Subcutaneous preadipocyte (primary cell): ENCODE measurements at places on chromosomes 7 and 10. TPM values are rescaled to one million over a fixed set of nuclear protein-coding genes. Genes with fewer than 3 reads are reported as not detected.

TEX47 gene
- total RNA-seq: not detected in 2 replicates

WASHC2C gene
- 32.7 and 39.3 TPM in 2 replicates for total RNA-seq

PKD2L1 gene
- total RNA-seq: 0.37 TPM in 1 of 2 replicates, not detected in the other

GNG11 gene
- total RNA-seq: 49.2 and 74.1 TPM in 2 replicates

LGI1 gene
- total RNA-seq: not detected in 2 replicates

CYP3A4 gene
- not detected in 2 replicates for total RNA-seq

FFAR4 gene
- total RNA-seq: not detected in 2 replicates

SUN3 gene
- total RNA-seq: not detected in 2 replicates
